ENCODE measurements at places on chromosomes 5 and 9.

DNA sequence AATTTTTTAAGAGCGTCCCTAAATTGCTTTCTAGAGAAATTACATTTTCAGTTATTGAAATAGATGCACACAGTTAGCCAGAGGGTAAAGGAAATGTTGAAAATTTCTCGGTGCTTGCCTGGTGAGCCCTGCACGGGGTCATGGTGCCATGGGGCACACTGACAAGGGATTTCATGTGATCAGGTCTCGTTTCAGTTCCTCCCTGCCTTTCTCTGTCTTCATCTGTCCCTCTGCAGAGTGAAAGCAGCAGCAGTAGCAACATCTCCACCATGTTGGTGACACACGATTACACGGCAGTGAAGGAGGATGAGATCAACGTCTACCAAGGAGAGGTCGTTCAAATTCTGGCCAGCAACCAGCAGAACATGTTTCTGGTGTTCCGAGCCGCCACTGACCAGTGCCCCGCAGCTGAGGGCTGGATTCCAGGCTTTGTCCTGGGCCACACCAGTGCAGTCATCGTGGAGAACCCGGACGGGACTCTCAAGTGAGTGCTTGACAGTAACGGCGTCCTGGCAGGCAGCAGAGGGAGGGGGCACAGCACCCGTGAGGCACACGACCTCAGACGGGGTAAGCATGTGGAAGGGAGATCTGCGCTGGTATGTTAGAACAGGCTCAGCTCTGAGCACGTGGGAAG is 89.1 kb upstream of the OTULINL start:
- DNase-seq = no peak

GRCh38 chr9:114312513-114312875 is 10.4 kb upstream of the ORM1 start:
- DNase-seq = no peak

- no peak for DNase-seq
These were observed 62.5 kb upstream of the EPB41L4B start for GRCh38 chr9:109383356-109383755.

DNA sequence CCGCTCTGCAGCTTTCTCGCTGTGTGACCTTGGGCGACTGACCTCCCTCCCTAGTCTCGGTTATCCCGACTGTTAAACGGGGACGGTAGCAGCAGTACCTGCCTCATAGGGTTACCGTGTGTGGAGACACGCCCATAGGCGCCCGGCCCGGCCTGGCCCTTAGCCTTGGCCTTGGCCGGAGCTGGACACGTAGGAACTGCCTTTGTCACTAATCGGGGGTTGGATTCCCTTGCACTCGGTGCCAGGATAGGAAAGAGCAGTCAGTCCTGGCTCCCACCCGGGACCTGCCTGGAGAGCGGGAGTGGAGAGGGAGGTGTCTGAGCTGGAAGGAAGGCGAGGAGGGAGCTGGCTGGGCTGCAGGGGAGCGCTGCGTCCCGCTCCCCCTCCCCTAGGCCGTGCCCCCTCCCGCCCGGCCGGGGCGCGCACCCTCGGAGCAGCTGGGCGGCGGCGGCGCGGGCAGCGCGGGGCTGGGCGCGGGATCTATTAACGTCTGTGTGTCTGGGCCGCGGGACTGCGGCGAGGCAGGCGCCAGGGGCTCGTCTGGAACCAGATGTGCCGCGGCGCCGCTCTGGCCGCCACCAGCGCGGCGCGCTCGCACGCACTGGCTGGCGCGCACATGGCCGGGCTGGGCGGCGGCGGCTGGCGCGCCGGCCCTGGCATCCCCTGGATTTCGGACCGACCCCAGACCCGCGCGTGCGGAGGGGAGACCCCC is 31.7 kb downstream of the PRRX2 start:
- DNase-seq = no peak

DNA sequence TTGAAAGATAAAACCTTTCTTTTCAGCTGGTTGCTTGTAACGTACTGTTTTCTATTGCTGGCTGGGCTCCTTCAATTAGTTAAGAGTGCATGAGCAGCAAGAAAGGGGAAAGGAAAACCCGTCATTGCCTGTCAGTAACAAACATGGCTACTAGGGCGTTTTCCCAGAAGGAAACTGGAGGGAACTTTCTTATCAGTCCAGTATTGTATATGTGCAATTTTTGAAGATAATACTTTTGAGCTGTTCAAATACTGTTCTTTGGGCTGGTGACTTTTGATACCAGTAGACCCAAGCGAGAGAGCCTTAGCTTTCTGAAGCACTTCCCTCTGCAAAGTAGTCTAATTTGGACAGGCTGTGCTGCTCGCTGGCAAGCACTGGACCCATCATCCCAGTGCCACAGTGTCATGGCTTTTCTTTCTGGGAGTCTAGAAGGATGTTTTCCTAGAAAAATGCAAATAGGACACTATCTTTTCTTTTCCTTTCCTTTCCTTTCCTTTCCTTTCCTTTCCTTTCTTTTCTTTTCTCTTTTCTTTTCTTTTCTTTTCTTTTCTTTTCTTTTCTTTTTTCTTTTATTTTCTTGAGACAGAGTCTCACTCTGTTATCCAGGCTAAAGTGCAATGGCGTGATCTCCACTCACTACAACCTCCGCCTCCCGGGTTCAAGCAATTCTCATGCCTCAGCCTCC is 149.9 kb upstream of the SMIM23 start:
- no peak for DNase-seq

DNA sequence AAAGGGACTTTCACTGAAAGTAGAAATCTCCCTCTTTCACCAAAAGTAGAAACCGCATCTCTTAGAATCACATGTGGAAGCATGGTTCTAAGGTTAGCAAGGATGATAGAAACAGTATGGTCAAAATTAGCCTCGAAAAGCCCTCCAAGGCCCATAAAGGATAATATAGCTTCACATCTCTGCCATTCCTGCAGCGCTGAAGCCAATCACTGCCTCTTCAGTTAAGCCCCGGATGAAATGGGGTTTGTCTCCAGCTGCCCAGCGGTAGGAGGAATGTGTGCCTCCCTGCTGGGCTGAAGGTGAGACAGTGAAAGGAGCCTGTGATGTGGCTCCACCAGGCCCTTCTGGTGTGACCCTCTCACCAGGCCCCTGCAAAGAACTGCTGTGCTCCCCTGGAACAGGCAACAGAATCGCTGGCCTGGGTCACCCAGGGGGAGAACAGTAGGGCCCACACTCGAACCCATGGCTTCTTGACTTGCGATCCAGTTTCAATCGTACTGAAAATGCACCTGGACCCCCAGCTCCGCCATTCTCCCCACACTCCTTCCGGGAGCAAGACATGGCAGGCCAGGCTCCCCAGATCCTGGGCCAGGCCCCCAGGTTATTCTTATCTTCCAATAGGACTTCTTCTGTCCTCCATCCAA is 47.2 kb downstream of the CAMK2A start:
- no peak for DNase-seq

DNA sequence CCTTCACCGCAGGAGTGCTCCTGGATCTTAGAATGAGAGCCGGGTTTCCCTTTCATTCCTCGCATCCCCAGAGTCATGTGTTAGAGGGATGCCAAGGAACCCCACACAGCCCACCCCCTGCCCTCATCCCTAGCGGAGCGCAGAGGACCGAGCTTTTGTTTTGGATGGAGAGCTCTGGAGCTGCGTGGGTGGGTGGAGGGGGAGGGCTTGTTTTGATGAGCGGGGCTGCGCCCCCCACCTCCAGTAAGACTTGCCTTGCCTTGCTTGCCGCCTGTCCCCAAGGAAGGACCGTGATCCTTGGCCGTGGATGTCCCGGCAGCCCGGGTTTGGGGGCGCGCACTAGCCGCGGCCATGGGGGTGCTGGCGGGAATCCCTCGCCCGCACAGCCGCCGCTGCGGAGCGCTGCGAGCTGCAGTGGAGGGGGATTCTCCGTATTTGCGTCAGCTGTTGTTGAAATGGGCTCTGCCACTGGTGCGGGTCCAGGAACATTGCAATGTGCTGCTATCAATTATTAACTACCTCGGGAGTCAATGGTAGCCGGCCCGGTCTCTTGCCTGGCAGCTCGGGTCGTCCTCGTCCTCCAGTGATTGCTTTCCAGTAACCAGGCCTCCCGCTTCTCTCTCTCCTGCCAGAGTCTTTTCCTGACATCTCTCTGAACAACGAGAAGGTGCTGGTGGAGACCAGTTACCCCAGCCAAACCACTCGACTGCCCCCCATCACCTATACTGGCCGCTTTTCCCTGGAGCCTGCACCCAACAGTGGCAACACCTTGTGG is 1.0 kb downstream of the EGR1 start:
- no peak for DNase-seq

DNA sequence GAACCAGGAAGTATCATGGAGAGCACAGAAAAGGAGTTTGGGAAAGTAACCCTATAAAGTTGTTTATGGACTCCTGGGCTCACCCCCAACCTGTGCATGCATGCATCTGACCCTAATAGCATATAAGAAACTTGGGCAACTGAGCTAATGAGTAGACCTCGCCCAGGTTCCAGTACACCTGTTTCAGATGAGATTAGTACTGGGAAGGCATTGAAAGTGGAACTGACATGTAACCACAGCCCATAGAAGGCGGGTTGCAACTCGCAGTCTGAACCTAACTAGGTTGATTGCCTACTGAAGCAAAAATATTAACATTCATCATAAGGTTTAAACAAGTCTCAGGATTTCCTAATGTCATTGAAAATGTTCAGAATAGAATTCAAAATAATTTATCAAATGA is 87.0 kb downstream of the WNK2 start:
- DNase-seq = no peak

DNA sequence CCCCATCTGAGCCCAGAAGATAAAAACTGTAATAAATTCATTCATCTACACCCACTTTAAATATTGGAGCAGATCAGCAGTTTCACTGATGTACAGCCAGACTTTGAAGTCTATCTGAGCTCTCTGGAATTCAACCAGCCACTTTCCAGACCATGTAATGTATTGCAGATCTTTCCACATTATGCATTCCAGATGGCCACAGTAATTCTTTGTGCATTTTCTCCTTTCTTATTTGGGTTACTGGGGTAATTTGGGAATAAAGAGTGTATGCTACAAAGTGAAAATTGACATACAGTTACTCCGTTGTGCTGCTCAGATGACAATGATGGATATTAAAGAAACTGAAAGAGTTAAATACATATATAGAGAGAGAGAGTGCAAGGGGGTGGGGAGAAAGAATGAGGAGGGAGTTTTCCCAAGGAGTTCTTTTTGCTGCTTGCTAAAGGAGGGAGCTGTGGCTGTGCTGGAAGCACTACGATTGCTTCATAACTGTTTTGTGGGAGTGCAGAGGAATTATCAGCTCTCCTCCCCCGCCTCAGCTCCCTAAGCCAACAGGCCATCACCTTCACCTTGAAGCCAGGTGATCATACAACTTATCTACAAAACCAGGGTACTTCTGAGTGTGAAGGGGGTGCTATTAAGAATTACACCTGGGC is 152.8 kb downstream of the GAS1 start:
- no peak for DNase-seq

DNA sequence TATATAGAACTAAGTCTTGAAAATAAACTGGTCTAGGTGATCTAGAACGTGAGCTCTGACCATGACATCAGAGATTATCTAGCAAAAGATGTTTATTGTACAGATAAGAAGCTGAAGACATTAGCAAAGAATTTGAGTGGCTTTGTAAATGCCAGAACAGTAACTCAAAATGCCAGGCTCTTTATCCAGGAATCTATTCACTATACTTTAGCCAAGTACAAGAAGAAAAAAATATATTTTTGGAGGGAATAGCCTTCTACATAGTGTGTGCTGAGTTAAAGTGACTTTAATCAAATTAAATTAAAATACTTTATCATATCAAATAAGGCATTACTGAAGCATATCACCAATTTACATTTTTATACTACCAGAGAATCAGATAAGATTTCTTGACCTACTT is 132.6 kb upstream of the ITGA1 start:
- DNase-seq = no peak

GRCh38 chr5:30390095-30390494 is 803.4 kb upstream of the CDH6 start:
- DNase-seq = no peak

DNA sequence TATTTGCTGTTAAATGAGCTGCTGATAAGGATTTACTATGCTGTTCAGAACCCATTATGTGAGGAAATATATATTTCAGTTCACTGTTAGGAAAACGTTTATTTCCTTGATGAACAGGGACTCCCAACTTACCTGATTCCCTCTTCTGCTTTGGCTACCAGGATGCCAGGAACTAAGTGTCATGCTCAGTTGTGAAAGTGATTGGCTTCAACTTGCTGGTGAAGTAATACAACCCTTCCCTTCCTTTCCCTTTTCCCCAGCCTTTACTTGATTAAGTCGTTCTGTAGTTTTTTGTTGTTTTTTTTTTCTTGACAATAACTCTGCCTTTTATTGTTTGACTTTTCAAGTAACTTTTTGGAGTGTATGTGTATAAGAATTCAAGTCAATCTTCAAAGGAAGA is 309.3 kb downstream of the DOCK8 start:
- no peak for DNase-seq

GRCh38 chr5:178356431-178356872 is 123.8 kb upstream of the PHYKPL start:
- no peak for DNase-seq

GRCh38 chr5:177319913-177320588 is 8.4 kb upstream of the MXD3 start:
- no peak for DNase-seq

- no peak for DNase-seq
These were observed 133.1 kb upstream of the FBXL7 start for GRCh38 chr5:15366676-15367391.

DNA sequence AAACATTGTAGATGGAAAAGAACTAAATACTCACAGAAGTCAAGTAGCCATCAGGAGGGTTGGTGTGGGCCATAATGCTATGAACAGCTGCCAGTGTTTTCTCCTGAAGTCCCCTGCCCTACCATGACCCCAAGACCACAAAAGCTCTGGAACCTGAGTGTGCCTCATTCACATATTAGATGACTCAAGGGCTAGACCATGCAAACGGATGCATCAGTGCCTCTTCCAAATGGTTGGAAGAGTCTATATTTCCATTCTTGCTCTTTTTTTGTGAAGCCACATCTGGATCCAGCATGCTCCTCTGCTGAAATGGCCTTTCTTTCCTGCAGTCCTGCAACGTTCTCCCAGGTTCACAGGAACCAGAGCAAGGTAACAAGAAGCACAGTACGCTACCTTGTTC is 136.6 kb upstream of the EPB41L4A start:
- DNase-seq = no peak

DNA sequence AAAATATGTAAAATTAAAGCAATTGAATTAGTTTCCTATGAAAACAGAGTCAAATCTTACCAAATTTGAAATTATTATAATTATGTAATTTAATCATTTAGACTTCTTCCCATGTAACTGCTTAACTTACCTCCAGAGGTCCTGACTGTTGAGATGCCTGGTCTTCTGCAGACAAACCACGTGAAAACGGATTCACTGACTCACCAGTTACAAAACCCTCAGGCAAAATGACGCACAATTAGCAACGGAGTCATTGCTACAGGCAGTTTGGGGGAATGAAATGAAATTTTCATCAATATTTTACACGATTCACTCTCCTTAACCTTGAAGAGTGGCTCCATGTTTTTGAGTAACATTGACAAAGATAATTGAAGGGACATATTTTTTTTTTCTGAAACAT is 460.8 kb downstream of the MTRR start:
- DNase-seq = no peak

GRCh38 chr5:113989913-113990305 is 372.0 kb upstream of the KCNN2 start:
- no peak for DNase-seq

- DNase-seq = no peak
These were observed 107.9 kb upstream of the DAP start for GRCh38 chr5:10868956-10869355.

- no peak for DNase-seq
These were observed 142.2 kb downstream of the SNX18 start for GRCh38 chr5:54659700-54660131.

All from stimulated activated CD8-positive, alpha-beta memory T cell treated with anti-CD3 and anti-CD28 coated beads, Interleukin-7, amount 100 ng/mL, for 1 hour (primary cell).